Activated CD4-positive, alpha-beta T cell treated with anti-CD3 and anti-CD28 coated beads, Interleukin-2, amount 50 U/mL, for 4 hours (primary cell): ENCODE measurements at places on chromosomes 1 and 21.

DNA sequence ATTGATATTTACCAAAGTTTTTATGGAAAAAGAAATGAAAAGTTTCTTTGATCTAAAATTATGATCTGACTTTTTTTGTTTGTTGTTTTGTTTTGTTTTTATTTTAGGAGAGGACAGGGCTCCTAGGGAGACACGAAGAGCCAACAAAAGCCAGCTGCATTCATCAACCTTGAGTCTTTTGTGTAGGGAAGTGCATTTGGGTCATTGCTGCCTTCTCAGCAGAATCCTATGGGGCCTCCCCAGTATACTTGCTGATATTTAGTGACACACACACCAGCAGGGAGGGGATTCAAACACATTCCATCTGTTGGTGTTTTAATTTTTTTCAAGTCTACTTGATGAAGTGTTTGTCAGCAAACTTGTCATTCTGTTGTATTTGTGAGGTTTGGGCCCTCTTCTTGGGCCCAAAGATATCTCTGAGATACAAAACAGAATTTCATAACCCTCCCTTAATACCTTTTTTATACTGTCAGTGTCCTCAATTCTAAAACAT lies 203.5 kb downstream of the NTNG1 start:
- DNase-seq, result no peak

GRCh38 chr1:108125312-108126138 lies 74.6 kb downstream of the SLC25A24 start:
- DNase-seq, result peak; percentile 48

DNA sequence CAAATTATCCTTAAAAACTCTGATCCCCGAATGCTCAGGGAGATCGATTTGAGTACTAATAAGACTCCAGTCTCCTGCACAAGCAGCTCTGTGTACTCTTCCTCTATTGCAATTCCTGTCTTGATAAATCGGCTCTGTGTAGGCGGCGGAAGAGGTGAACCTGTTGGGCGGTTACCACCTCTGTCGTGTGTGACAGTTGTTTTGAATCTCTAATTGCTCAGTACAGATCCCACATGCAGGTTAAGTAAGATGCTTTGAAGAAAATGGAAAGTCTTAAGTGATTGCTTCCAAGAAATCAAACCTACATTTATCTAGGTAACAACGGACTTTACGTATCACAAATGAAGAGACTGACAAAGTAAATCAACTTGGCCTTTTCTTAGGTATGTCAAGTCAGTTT lies 35.5 kb downstream of the COA6 start:
- peak; percentile 77 for DNase-seq

DNA sequence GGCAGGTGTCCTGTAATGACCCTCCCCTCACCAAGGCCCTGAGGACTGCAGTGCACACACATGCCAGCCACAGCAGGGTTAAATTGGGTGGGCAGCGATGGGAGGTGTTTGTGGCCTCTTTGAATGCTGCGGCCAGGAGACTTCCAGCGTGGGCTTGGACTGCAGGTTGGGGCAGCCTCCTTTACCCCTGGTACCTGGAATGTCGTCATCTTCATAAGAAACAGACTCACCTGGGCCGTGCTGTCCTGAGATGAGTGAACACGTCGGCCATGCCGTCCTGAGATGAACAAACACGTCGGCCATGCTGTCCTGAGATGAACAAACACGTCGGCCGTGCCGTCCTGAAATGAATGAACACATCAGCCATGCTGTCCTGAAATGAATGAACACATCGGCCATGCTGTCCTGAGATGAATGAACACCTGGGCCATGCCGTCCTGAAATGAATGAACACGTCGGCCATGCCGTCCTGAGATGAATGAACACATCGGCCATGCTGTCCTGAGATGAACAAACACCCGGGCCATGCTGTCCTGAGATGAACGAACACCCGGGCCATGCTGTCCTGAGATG lies 50.1 kb upstream of the COL6A1 start:
- no peak for DNase-seq

DNA sequence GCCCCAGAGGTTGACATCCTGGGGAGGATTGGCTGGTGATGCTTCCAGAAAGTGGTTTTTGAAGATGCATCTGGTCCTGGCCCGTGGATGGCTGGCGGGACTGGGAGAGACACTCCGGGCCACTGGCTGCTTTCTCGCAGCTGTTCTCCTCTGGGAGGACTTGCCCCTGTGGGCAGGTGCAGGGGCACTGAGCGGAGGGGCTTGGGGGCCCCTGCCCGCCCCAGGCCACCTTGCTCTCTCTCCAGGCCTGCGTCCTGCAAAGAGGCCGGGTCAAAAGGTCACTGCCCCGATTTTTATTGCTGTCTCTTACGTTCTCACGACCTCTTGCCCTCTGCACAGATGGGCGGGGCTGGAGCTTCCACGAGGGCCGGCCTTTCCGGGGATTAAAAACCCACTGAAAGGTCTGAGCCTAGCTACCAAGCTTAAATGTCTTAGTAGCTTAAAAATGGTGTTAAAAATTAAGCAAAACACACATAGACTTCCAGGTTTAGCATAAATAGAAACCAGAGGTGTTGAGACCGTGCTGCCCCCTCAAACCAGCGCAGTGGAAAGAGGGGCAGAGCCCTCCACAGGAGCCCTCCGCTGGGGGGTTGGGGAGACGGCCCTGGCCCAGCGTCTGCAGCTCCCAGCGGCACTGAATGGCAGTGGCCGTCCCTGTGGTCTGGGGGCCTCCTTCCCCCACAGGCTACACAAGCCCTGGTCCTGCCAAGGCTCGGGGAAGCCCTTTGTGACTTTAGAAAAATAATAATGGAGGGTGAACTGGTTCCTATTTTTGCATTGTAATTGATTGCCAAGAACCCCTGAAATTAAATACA lies 43.9 kb downstream of the SKI start:
- no peak for DNase-seq

DNA sequence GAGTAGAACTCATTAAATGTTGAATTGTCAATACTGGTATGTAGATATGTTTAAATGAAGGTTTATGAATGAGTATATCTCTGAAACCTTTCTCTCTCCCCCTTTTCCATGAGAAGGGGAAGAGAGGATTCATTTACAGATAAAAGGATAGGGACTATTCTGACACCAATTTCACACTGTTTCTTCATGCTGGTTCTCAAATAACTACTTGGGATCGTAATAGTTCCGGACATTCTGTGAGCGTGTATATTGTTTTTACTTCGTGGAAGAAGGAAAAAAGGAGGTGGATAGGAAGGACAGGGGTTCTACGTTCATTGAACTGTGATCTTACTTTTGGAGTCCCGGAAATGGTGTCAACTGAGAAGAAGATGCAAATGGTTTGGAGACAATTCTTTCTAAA lies 284.2 kb downstream of the GRIK1 start:
- DNase-seq, result no peak

GRCh38 chr1:240004086-240004749 lies 87.5 kb upstream of the FMN2 start:
- DNase-seq, result no peak

DNA sequence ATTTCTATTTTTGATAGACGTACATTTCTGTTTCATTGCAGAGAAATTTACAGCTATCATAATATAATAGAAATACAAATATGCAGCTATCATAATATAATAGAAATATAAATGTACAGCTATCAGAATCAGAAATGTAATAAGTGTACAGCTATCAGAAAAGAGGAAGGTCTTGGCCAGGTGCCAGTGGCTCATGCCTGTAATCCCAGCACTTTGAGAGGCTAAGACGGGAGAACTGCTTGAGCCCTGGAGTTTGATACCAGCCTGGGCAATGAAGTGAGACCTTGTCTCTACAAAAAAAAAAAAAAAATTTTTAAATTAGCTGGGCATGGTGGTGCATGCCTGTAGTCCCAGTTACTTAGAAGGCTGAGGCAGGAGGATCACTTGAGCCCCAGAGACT lies 37.9 kb downstream of the PIGM start:
- DNase-seq, result no peak

DNA sequence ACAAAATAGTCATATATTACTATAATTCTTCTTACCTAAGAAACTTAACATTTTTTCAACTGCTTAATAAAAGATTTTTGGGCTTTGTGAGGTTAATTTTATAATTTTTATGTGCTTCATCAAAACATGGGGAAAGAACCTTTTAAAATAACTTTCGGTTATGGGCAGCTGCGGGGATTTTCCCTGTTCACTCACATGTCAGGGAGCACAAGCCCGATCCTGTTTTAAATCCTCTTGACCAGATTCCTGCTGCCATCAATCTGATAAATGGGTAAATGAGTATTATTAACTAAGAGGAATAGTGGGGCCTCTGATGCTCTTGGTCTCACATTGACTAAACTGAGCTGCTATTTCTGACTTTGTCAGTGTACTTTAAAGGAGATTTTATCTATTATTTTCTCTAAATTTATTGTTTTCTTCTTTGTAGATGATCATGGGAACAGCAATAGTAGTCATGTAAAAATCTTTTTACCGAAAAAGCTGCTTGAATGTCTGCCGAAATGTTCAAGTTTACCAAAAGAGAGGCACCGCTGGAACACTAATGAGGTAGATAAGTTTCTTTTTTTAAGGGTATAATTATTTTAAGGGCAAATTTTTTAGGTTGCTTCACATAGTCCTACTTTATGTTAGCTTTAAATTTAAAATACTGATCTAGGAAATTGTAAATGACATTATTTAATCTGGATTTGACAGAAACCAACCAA lies 39.6 kb downstream of the CAMTA1 start:
- DNase-seq, result no peak

- peak; percentile 2 for DNase-seq
Observed at GRCh38 chr1:95084317-95085176, 11.8 kb upstream of the ALG14 start.

DNA sequence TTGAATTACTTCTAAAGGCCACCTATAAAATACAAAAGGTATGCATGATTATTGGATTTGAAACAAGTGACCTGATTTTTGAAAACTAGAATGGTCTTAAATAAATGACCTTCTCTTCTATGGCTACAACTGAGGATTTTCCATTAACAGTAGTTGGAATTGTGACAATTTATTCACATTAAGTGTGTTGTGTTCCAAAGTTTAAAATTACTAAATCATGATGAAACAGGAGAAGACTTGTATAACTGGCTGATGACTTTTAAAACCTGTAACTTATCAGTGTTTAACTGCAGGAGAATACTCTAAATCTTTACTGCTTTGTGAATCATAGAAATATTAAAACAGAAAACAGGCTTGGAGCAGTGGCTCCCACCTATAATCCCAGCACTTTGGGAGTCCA lies 4.6 kb downstream of the KCNT2 start:
- no peak for DNase-seq

GRCh38 chr1:3903141-3904005 lies 3.3 kb upstream of the C1orf174 start:
- DNase-seq, result no peak

DNA sequence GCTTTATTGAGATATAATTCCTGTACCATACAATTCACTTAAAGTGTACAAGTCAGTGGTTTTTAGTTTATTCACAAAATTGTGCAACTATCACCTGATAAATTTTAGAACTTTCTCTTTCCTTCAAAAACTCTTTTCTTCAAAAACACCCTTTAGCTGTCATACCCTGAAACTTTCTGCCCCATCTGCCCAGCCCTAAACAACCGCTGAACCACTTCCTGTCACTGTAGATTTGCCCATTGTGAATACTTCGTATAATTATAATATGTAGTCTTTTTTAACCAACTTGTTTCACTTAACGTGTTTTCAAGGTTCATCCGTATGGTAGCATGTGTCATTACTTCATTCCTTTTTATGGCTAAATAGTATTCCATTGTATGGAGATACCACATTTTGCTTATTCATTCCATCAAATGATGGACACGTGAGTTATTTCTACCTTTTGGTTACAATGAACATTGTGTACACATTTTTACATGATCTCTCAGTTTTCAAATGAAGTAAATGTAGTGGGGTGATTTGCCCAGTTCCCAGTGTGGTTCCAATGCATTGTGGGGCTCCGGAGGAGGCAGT lies 37.9 kb downstream of the WNT4 start:
- DNase-seq, result no peak

- DNase-seq, result no peak
Observed at GRCh38 chr1:53219711-53220110, 723 bp downstream of the CZIB start.

DNA sequence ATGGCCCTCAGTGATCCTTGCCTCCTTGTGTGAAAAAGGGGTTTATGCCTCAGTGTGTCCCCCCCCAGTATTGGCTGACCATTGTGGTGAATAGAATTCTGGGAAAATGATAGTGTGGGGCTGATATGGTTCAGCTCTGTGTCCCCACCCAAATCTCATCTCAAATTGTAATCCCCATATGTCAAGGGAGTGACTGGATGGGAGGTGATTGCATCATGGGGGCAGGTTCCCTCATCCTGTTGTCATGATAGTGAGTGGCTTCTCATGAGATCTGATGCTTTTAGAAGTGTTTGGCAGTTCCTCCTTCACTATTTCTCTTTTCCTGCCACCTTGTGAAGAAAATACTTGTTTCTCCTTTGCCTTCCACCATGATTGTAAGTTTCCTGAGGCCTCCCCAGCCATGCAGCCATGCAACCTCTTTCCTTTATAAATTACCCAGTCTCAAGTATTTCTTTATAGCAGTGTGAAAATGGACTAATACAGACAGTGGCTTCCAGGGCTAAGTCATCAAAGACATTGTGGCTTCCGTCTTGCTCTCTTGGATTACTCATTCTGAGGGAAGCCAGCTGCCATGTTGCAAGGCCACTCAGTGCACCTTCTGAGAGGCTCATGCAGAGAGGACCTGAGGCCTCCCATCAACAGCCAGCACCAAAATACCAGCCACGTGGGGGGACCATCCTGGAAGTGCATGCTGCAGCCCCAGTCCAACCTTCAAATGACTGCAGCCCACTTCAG lies 40.6 kb upstream of the SOD1 start:
- no peak for DNase-seq

DNA sequence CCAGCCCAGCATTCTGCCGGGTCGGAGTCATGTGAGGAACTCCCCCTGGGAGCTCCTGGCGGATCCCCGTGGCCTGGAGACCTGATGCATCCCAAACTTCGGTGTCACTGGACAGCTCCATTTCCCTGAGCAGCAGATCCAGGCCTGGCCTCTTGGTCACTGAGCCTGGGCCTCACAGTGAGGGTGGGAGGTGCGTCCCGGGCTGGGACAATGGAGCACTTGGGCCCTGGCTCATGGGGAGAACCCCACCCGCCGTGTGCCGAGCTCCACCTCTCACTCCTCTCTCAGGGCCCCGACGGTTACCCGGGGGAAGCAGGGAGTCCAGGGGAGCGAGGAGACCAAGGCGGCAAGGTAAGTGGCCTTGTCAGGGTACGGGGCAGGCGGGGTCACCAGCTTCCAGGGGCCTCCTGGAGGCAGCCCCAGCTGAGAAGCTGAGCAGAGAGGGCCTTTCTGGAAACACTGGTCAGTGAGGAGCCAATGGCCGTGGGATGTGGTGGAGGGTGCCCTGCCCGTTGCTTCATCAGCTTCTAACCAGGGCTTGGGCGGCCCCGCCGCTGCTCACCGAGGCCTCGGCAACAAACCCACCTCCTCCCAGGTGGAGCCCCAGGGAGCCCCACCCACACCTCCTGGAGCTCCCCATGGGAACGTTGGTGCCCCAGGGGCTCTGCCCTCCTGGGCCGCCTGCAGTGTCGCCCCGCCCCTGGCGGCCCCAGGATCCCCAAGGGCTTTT lies 19.8 kb downstream of the COL6A2 start:
- DNase-seq, result no peak

DNA sequence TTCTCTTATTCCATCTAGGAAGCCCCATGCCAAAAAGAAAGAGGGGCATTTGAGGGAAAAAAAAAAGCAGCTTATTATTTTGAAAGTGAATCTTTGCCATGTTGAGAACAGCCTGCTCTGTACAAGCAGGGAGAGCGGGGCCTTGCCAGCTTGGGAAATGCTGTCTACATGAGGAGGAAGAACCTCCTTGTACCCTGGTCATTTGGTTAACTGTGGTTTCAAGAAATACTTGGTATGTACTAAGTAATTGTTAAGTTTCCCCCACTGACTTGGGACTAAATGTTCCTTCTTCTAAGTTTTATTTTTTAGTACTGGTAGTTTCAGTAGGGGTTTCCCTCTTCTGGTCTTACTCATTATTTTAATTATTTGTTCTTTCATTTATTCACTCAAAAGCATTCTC lies 144.1 kb upstream of the HOOK1 start:
- DNase-seq, result no peak
